ENCODE measurements at places on chromosomes 7 and 10.

GRCh38 chr7:132065193-132065988, 509.0 kb upstream of the PODXL start:
- DNase-seq: peak; percentile 72

DNA sequence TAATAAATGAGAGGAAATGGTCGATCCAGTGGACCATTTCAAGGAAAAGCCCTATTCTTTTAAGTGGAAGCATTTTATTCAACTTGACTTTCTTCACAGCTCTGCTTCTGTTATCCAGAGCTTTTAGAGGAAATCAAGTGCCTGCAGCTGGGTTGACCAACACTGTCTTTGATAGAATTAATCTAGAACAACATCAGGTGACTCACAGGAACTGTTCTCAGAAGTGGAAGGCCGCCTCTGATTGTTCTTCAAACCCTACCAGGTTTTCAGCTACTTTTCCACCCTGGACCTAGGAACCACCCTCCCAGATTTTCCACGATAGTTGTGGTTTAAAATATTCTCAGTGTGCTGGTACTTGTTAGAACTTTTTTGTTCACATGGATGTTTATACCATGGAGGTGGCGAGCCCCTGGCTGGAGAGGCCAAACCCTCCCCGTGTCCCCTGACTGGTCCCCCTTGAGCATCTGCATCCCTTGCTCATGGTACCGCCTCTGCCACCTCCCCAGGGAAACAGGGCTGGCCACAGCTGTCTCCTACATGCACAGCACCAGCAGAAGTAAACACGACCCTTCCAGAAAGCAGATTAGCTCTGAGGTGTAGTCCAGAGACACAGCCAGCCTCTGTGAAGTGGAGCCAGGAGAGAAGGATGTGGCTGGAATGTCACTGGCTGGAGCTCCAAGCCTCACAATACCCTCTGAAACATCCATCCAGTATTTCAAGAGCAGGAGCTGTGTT, 293.3 kb downstream of the USP6NL start:
- DNase-seq: no peak

DNA sequence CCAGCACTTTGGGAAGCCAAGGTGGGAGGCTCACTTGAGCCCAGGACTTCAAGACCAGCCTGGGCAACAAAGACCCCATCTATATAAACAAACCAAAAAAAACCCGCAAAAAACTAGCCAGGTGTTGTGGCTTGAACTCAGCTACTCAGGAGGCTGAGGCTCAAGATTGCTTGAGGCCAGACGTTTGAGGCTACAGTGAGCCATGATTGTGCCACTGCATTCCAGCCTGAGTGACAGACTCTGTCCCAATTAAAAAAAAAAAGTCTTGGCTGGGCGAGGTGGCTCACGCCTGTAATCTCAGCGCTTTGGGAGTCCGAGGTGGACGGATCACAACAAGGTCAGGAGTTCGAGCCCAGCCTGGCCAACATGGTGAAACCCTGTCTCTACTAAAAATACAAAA, 11.4 kb downstream of the RABGEF1 start:
- DNase-seq: no peak

DNA sequence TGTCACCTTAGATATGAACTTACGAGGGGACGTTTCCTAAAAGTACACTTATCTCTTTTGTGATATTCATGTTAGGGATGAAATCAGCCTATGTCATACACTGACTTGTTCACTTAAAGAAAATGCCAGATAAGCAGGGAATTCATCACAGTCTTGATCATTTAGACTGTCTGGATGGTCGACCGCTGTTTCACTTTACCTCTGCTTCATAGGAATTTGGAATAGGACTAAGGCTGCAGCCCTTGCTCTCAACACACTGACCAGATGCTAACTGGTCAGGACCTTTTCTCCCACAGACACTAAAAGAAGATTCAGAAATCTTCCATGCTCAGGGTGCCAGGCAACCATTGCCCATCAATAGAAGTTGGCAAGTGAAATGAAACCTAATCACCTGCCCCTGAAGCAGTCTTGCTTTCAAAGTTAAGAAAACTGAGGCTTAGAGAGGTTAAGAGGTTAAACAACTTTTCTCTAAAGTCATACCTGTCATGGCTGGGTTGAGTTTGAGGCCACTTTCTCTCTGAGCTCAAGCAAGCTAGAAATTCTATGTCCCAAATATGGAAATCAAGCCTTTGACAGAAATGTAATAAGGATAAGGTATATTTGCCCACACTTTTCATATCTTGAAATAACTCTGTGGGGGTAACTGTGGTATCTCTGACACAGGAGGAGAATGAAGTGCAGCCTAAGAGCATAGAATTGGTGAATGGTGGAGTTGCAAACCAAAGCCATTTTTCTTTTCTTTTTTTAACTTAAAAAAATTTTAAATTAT, 77.1 kb downstream of the MAP3K8 start:
- no peak for DNase-seq

GRCh38 chr7:36708767-36709166, 15.5 kb downstream of the AOAH start:
- DNase-seq: no peak

DNA sequence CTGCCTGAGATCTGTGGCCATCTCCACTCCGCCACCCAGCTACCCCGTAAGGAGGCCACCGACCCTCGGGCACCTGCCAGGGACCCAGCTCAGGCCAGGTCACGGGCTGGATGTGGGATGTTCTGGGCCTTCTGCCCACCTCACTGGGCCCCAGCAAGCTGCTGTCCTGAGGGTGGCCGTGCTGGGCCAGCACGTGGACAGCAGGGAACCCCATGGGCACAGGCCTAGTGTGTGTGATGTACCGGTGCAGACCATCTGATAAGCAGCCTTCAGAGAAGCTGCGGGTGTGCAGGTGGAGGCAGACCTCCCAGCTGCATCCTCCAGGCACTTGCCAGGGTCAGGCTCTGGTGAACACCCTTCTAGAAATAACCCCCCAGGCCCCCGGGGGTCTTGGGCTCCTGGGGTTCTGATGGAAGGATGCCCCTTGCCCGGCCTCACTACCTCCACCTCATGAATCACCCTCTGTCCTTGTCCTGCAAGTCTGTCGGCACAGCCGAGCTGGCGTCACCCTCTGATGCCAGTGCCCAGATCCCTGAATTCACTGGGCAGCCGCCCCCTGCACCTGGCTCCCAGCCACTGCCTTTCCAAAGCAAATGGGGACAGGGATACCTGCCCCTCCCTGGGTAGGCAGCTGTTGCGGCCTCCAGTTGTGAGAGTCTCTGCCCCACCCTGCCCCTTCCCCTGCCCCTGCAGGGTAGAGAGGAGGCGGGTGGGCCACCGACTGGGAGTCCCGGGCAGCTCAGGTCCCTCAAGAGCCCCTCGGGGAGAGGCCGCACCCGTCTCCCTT, 139.8 kb downstream of the FAM53B start:
- peak; percentile 62 for DNase-seq

DNA sequence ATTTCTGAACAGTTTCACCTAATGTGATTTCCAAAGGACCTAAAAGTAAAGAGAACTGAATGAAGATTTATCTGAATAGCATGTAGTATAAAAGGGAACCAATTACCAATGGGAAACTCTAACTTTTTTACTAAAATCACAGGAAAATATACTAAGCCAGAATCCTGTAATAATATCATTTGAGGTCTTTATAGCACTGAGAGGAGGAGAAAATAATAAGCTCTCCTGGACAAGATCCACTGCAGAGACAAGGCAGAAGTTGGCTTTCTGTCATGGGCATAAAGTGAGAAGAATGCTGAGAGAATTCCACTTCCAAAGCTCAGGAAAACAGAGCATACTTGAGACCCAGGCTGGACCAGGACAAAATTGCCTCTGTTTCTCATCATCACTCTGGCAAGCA, 1131.4 kb downstream of the SORCS1 start:
- no peak for DNase-seq

- peak; percentile 28 for DNase-seq
Observed at GRCh38 chr7:36283711-36284130, 105.9 kb upstream of the ANLN start.

- no peak for DNase-seq
Observed at GRCh38 chr7:11332186-11332864, 358.7 kb downstream of the PHF14 start.

DNA sequence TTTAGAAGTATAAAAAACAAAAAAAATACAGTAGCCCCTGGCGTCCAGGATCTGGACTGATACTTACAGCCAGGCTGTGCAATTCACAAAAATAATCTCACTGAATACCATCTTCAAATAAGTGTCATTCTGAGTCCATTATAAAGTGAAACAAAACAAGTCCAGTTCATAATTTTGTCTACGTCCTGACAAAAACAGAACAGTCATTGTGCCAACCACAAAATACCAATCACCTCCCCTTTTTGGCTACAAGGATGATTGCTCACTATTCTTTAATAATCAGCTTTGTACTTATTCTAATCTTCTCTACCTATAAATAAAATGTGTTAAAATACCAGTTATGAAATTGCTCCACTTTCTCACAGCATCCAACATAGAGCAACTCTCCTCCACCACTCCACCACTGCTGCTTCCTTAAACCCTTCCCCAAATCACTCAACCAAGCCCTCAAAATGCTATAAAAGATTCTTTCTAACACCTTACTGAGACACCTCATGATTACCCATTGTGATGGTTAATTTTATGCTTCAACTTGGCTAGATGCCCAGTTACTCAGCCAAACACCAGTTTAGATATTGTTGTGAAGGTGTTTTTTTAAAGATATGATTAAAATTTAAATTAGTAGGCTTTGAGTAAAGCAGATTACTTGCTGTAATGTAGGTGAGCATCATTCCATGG, 479.8 kb upstream of the SEMA3A start:
- no peak for DNase-seq

DNA sequence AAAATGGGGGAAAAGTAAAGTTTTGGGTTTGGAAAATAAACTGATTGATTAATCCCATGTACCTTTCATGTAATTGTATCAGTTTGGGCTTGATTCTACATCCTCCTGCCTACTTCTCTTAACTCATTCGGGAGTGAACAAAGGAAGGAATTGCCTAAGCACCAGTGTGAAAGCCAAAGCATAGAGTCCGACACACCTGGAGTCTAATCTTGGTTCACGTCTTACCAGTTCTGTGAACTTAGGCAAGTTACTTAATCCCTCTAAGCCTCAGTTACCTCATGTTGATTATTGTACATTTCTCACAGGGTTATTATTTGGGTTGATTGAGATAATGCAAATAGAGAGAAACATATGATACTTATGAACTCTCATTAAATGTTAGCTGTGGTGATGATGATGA, 41.1 kb upstream of the PRPS1L1 start:
- no peak for DNase-seq

DNA sequence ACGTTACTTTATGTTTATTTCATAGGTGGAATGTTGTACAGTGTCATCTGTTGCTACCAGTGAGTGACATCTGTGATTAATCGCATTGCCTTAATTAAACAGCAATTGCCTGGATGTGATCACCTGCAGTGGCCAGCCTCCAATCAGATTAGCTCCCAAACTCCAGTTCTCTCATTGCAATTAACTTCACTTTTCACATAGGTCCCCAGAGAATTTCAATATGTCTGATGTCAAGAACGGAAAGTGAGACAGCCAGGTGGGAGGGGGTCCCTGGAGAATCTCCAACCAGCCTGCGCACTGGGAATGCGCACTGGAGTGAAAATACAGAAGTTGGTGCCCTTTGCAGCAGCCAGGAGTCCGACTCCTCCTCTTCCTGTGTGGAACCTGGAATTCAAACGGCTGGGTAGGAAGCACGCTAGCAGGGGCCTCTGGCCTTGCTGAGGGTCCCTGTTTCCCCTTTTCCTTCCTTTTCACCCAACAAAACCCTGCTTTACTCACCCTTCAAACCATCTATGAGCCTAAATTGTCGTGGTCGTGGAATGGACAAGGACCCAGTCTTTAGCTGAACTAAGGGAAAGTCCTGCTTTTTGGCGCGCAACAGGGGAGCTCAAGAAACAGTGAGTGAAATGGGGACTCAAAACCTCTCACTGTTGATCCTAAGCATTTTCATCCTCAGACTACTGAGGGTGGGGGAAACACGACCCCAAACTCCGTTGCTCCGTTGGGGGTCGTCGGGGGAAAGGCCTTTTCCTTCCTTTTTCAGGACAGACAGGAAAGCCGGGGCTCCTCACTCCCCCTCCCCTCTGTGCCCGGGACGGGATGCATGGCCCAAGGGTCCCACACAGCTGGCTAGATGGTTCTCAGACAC, 1355.5 kb upstream of the LRRTM3 start:
- DNase-seq: no peak

DNA sequence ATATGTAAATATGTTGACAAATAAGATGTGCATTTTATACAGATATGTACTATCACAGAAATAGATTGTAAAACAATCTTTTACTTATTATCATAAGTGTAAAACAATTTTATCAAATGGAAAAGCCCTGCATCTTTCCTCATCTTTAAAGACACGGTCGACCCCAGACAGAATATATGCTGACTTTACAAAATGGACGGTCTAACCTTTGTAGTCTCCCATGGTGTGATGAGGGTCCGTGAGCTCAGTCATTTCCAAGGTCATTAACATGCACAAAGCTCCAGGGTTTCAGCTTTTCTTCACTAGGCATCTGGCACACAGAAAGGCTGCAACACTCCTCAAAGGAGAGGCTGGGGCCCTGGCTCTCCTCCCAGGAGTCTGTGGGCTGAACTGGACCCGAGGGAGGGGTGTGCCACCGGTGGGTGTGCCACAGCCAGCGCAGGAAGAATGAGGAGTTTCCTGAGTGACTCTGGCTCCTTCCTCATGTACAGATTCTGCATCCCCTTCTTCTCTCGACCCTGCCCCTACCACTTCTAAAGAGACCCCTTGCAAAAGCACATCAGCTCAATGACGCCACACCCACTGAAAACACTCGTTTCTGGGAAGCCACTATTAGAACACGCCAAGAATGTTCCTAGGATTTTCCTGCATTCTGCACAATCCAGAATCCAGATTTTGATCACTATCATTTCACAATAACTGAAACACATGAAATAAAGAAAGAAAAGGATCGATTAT, 26.2 kb upstream of the ABLIM1 start:
- no peak for DNase-seq

- no peak for DNase-seq
Observed at GRCh38 chr10:51035344-51035743, 38.9 kb upstream of the PRKG1 start.

DNA sequence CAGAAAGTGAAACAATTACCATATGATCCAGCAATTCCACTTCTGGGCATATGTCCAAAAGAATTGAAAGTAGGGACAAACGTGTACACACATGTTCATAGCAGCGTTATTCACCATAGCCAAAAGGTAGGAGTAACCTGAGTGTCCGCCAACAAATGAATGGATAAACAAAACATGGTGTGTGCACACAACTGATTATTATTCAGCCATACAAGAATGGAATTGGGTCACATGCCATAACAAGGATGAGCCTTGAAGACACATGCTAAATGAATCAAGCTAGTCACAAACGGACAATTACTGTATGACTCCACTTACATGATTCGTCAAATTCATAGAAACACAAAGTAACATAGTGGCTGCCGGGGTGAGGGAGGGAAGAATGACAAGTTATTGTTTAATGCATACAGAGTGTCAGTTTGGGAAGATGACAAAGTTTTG, 4.1 kb upstream of the OIT3 start:
- no peak for DNase-seq
